Heart right ventricle (tissue), 16 donors: ENCODE measurements at places on chromosomes 6 and 20. TPM values are rescaled to one million over a fixed set of nuclear protein-coding genes. Genes with fewer than 3 reads are reported as not detected.

DNA sequence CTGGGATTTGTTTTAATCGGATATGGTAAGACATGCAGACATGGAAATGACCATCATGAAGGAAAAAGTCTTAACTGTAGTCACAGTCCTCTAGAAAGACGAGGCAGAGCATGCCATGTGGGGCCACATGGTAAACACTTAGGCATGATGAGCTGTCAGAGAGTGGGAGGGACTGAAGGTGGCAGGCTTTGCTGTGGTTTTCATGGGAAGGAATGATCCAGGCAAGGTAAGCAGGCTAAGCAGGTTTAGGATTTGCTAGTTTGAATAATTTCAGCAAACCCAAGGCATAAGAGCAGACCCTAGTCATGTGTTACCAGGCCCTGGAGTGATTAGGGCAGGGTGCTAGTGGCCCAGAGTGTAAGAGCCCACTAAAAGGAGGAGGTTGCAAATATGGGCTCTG lies 47.2 kb upstream of the STMND1 start:
- no peaks in the 10 kb centered on the region for H3K36me3 ChIP-seq
- H3K27me3 ChIP-seq, result no peaks in the 10 kb centered on the region
- H3K27ac ChIP-seq, result no peak overlapping the region
- DNase-seq, result no peak
- H3K4me1 ChIP-seq, result peaks cover 12% of the 10 kb centered on the region

- H3K36me3 ChIP-seq, result no peaks in the 10 kb centered on the region
- DNase-seq, result no peak
- no peak within 1 kb of the TSS for H3K4me3 ChIP-seq
These were observed at the start of gene GLYATL3 for GRCh38 chr6:49499623-49500022. GLYATL3 (plus strand) TSS chr6:49499923; CDS start chr6:49511991, 12,068 bp downstream.

DNA sequence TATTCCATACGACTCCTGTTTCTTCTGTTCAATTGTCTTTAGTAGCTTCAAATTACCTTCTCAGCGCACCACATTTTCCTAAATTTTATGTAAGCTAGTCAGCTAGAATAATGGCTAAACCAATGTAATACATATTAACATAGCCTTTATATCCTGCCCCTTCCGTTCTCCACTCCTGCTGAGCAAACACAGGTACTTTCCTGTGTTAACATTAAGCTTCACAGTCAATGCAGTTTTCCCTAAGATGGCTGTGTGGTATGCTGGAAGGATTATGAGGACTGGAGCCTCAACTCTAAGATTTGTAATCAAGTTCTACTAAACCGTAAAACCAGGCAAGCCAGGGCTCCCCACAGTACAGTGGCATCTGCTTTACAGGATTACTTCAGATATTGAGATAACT lies 29.4 kb downstream of the HTR1B start:
- no peak overlapping the region for H3K4me3 ChIP-seq
- H3K4me1 ChIP-seq, result no peaks in the 10 kb centered on the region
- H3K27me3 ChIP-seq, result no peaks in the 10 kb centered on the region
- H3K27ac ChIP-seq, result no peak overlapping the region

GRCh38 chr6:47650553-47651432 lies 47.6 kb upstream of the ADGRF4 start:
- H3K27me3 ChIP-seq, result no peaks in the 10 kb centered on the region
- H3K27ac ChIP-seq, result peak overlapping the region; percentile 24
- no peak overlapping the region for H3K4me3 ChIP-seq
- peaks cover 15% of the 10 kb centered on the region for H3K4me1 ChIP-seq
- no peaks in the 10 kb centered on the region for H3K36me3 ChIP-seq

DNA sequence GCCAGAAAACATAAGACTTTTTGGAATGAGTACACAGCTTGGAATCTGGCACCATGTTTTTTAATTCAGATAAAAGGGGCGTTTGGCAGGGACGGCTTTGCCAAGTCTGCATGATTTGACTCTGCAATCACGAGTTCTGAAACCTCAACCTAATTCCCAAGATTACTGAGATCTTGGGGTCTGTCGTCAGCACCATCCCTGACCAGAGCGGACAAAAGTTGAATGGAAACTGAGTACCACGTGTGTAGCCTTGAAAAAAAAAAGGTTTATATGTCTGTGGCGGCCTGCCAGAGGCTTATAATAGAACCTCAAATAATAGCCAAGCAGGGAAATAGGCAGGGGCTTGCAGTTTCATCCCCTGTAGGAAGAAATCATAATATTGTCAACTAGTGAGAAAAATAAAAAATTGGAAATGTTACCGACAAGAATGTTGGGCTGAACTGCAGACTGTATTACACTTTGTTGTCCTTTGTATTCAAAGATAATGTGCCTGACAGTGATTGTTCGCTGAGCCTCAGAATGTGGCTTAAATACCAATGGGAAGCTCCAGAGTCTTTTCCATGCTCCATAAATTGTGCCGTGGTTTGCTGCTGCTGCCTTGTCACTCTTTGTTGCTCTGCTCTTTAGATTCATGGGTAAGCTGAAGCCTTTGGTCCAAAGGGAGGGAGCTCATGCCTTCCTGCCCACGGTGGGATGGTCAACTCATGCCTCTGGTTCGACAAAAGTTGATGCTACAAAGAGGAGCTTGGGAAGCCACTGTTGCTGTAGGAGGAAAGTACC lies 118.8 kb upstream of the ARID1B start:
- peak overlapping the region; percentile 1 for H3K4me3 ChIP-seq
- H3K27ac ChIP-seq, result no peak overlapping the region
- H3K4me1 ChIP-seq, result peaks cover 20% of the 10 kb centered on the region
- H3K27me3 ChIP-seq, result no peaks in the 10 kb centered on the region
- no peaks in the 10 kb centered on the region for H3K36me3 ChIP-seq

- no peak for DNase-seq
- H3K36me3 ChIP-seq, result no peaks in the 10 kb centered on the region
- no peaks in the 10 kb centered on the region for H3K4me1 ChIP-seq
- no peaks in the 10 kb centered on the region for H3K27me3 ChIP-seq
These were observed 59.8 kb downstream of the CCDC170 start for GRCh38 chr6:151553416-151554165.

GRCh38 chr6:160428069-160428430 lies 79.9 kb downstream of the SLC22A3 start:
- no peaks in the 10 kb centered on the region for H3K36me3 ChIP-seq
- peak; percentile 74 for DNase-seq

CNBD2 gene
- 2.1 TPM for total RNA-seq

NKAIN2 gene
- total RNA-seq, result 0.28 TPM

CPXM1 gene
- total RNA-seq, result 0.92 TPM

KCNK16 gene
- not detected for total RNA-seq

OXT gene
- not detected for total RNA-seq
